ENCODE measurements at places on chromosomes 16 and 17.

DNA sequence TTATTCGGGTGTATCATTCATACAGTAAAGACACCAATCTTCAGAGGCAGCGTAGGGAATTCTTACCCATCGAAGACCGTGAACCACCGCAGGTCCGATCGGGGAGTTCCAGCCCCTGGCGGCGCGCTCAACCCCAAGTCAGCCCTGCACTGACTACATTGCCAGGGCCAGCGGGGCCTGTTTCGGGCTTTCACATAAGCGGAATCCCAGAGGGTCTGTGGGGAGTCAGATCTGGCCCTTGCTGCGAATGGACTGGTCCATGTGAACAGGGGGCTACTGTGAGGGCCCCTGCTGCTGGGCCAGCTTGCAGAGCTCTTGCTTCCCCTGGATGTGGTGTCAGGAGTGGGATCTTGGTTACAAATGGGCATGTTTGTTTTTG lies 7.6 kb downstream of the PDE6G start:
- DNase-seq, result no peak

- no peak for DNase-seq
These were observed 3.7 kb downstream of the TMC8 start for GRCh38 chr17:78133971-78134898.

- DNase-seq, result no peak
These were observed 23.7 kb upstream of the GSG1L start for GRCh38 chr16:28087140-28087660.

GRCh38 chr16:88415713-88416323 lies 33.1 kb downstream of the ZNF469 start:
- DNase-seq, result no peak

DNA sequence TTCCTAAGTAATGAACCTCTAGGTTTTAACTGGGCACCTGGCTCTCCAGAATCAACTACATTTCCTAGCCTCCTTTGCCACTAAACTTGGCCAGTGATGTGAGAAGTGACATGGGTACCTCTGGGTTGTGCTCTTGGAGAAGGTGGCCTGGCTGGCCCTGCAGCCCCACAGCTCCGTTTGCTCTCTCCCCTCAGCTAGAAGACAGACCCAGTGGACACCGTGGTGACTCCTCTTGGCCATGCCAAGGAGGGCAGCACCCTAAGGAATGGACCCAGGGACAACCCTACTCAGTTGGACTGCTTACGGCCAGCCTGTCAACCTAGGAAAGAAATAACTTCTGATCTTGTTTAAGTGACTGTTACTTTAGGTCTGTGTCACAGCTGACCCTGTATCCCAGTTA lies 151.4 kb downstream of the TMEM132E start:
- no peak for DNase-seq

Measured in non-pigmented ciliary epithelial cell (primary cell).